T-helper 17 cell (primary cell): ENCODE measurements at places on chromosomes 1 and 21. TPM values are rescaled to one million over a fixed set of nuclear protein-coding genes. Genes with fewer than 3 reads are reported as not detected.

GRCh38 chr1:151807131-151807530 lies 1.9 kb upstream of the LINGO4 start:
- H3K27ac ChIP-seq = no peak overlapping the region
- H3K36me3 ChIP-seq = peaks cover 7% of the 10 kb centered on the region
- no peak for DNase-seq
- peaks cover 40% of the 10 kb centered on the region for H3K4me1 ChIP-seq
- no peak overlapping the region for H3K4me3 ChIP-seq

DNA sequence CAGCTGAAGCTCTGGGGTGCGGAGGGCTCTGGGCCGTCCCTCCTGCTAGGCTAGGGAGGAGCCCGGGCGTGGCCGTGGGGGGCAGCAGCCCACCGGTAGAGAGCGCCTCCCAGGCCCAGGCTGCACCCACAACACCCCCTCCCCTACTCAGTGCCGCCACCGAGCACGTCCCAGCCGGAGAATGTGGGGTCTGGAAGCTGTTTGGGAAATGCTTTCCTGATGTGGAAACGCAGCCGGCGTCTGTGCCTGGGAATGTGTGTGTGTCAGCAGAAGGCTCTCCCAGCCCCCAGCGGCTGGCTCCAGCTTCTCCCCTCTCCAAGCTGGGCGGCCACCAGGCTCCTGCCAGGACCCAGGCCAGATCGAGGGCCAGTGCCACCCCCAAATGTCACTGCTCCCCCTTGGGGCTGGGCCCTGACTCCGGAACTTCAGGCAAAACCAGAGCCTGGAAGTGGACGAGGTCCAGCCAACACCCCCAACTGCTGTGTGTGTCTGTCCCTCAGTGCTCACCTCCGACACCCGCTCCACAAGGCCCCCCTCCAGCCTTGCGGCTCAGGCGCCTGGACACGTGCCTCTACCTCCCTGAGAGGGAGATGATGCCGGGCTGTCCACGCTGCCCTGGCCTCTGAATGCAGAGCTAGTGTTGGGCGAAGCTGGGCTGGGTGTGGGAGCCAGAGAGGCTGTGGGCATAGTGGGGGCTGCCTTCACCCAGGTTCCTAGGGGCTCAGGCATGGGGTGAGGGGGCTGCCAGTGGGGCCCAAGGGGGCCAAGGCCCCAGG lies 74.7 kb downstream of the MEGF6 start:
- no peaks in the 10 kb centered on the region for H3K36me3 ChIP-seq
- no peaks in the 10 kb centered on the region for H3K27me3 ChIP-seq
- no peak for DNase-seq

- H3K4me1 ChIP-seq = no peaks in the 10 kb centered on the region
- H3K27ac ChIP-seq = no peak overlapping the region
- peaks cover 17% of the 10 kb centered on the region for H3K27me3 ChIP-seq
Observed at GRCh38 chr1:67535474-67535873, 105.3 kb upstream of the SERBP1 start.

DNA sequence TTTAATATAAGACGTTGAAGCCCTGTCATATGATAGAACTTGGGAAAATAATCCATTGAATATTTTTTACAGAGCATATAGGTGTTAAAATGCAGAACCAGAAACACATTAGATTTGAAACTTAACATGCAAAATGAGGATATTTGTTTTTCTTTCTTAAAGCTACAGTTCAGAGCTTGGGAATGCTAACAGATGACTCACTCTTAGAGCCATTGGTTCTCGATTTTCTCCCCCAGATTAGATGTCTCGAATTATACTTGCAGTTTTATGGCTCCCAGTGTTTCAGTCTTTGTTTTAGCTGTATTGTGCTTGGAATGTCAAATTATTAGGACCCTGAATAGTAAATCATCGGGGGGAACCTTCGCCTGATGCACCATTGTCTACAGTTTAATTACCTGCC lies 575.7 kb upstream of the ZP4 start:
- no peaks in the 10 kb centered on the region for H3K4me1 ChIP-seq
- DNase-seq = no peak
- no peaks in the 10 kb centered on the region for H3K27me3 ChIP-seq
- H3K36me3 ChIP-seq = no peaks in the 10 kb centered on the region
- H3K27ac ChIP-seq = no peak overlapping the region
- no peak overlapping the region for H3K4me3 ChIP-seq

- DNase-seq = no peak
- no peak overlapping the region for H3K4me3 ChIP-seq
- H3K27me3 ChIP-seq = no peaks in the 10 kb centered on the region
- no peak overlapping the region for H3K27ac ChIP-seq
- no peaks in the 10 kb centered on the region for H3K36me3 ChIP-seq
- H3K4me1 ChIP-seq = no peaks in the 10 kb centered on the region
Observed at GRCh38 chr21:20023193-20023592, 975.0 kb upstream of the NCAM2 start.

DNA sequence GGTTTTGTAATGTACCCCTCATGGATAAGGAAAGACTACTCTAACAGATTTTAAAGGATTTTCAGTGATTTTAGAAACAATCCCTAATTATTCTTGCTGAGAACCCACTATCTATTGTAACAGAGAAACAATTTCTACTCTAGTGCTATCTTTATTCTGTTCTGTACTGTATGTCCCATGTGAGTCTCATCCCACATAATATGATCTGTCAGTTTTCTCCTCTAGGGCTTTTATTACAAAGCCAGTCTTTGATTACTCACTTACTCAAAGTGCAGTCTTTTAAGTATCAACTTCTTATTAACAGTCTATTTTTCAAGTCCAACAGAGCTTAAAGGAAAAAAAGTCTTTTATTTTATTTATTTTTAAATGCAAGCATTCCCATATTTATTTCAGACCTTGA lies 54.8 kb downstream of the CTH start:
- no peak overlapping the region for H3K4me3 ChIP-seq
- peaks cover 32% of the 10 kb centered on the region for H3K27me3 ChIP-seq
- H3K27ac ChIP-seq = no peak overlapping the region

DNA sequence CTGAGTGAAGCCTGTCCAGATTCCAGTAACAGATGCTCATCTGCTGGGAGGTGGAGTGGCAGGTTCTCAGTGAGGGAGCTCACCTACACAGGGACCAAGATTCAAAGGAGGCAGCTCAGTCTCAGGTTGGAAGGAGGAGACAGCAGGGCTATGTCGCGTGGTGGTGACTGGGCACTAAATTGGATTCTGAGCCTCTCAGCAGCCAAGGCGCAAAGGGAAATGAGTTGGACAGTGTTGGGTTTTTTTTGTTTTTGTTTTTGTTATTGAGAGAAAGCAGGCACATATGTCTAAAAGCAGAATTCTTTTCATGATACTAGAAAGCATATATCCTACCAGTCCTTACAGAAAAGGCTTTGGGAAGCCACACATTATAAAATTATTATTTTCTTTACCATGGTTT lies 26.2 kb downstream of the UMODL1 start:
- peaks cover 4% of the 10 kb centered on the region for H3K27me3 ChIP-seq
- peaks cover 4% of the 10 kb centered on the region for H3K36me3 ChIP-seq
- no peak for DNase-seq
- H3K4me1 ChIP-seq = peaks cover 2% of the 10 kb centered on the region
- H3K4me3 ChIP-seq = no peak overlapping the region

GRCh38 chr1:111576547-111576946 lies 43.0 kb upstream of the RAP1A start:
- DNase-seq = no peak
- H3K4me3 ChIP-seq = no peak overlapping the region
- H3K4me1 ChIP-seq = peaks cover 4% of the 10 kb centered on the region
- H3K27ac ChIP-seq = no peak overlapping the region
- no peaks in the 10 kb centered on the region for H3K27me3 ChIP-seq

Gene LCE1F
- not detected for total RNA-seq

Gene SYCP1
- not detected for total RNA-seq

DNA sequence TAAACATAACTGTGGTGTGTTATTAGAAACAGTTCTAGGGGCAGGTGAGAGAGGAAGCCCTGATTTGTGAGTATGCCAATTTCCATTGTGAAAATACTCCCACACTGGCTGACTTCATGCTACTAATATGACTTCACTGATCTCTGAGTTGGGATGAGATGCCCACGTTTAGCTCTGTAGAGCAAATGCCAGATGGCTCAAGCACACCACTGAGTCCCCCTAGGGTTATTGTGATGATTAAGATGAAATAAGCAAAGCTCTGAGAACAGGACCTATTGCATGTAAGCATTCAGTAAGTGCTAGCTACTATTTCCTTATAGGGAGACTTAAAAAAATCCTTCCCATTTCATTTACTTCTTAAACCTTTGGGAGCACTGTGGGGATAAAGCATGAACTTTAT lies 117.6 kb downstream of the CENPF start:
- no peak overlapping the region for H3K4me3 ChIP-seq
- DNase-seq = no peak
- no peaks in the 10 kb centered on the region for H3K27me3 ChIP-seq
- H3K4me1 ChIP-seq = no peaks in the 10 kb centered on the region

Gene COL24A1
- 3.3 TPM for total RNA-seq

GRCh38 chr1:205319081-205320018 lies 2.2 kb downstream of the NUAK2 start:
- no peaks in the 10 kb centered on the region for H3K27me3 ChIP-seq
- peaks cover 7% of the 10 kb centered on the region for H3K36me3 ChIP-seq
- H3K4me3 ChIP-seq = peak overlapping the region; percentile 98
- peaks cover 48% of the 10 kb centered on the region for H3K4me1 ChIP-seq
- H3K27ac ChIP-seq = peak overlapping the region; percentile 95

Gene ADAMTS4
- total RNA-seq = 0.77 TPM

Gene TCP10L
- 0.57 TPM for total RNA-seq

- peaks cover 16% of the 10 kb centered on the region for H3K4me1 ChIP-seq
- H3K36me3 ChIP-seq = no peaks in the 10 kb centered on the region
- peak overlapping the region; percentile 43 for H3K27ac ChIP-seq
Observed at GRCh38 chr1:206066479-206067171, 13.7 kb downstream of the RHEX start.
